ENCODE measurements at places on chromosomes 7 and 10. TPM values are rescaled to one million over a fixed set of nuclear protein-coding genes. Genes with fewer than 3 reads are reported as not detected.
A peak's percentile ranks its signal among the peaks of the same experiment; 100 is the strongest.

The OR13A1 gene
- total RNA-seq: not detected

The PALD1 gene
- 5.2 TPM for total RNA-seq

DNA sequence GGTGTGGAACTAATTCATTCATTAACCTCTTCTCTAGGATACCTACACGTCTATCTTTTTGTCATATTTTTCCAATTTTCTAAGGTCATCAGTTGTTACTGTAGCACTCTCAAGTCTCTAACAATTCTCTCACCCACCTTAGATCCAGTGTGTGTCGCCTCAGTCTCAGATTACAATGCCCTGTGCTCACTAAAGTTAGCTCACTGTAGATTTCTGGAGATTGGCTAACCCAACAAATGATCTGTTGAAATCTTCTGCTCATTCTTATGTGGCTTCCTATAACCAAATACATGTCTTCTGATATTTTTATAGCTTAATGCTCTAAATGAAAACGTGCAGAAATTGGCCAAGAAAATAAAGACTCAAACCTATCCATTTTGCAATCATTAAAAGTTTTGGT, 142.6 kb downstream of the SLC25A13 start:
- no peak for DNase-seq

DNA sequence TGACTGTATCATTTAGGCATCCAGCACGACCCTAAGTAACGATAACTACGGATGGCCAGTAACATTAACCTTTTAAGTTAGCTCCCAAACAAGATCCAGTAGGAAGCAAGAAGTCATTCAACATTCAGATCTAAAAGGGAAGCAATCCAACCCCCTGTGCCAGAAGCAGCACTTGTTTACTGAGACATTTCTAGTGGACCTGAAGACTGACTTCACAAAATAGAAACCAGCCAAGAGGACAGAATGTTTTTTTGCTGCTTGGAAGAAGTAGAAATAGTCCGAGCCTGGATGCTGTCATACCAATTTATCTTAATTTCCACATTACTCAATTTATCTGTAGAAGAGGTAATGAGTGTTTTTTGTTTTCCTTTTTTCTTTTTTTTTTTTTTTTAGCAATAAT, 88.0 kb upstream of the CTTNBP2 start:
- DNase-seq: no peak

GRCh38 chr10:110568055-110568735, 700 bp downstream of the SMC3 start:
- DNase-seq: no peak

The SPDYE8 gene
- not detected for total RNA-seq

The PKD2L1 gene
- total RNA-seq: not detected

The SPDYE11 gene
- not detected for total RNA-seq

The EBLN1 gene
- not detected for total RNA-seq

DNA sequence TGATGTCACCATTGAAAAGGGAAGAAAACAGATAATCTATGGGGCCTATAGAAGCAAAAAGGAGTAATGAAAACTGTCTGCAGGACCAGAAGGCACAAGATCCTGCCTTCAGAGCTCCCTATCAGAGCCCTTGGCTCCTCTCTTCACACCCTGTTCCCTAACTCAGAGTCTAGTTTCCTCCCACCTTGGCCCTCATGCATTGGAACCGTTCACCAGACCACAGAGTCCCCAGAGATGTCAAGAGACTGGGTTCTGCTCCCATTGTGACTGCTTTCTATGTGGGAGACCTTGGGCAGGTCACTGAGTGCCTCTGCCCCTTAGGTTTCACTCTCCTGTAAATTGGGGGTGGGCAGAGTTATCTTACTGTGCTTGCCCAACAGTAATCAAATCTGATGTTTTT, 80.1 kb upstream of the RPA3 start:
- no peak for DNase-seq

The INMT gene
- 50.2 TPM for total RNA-seq

DNA sequence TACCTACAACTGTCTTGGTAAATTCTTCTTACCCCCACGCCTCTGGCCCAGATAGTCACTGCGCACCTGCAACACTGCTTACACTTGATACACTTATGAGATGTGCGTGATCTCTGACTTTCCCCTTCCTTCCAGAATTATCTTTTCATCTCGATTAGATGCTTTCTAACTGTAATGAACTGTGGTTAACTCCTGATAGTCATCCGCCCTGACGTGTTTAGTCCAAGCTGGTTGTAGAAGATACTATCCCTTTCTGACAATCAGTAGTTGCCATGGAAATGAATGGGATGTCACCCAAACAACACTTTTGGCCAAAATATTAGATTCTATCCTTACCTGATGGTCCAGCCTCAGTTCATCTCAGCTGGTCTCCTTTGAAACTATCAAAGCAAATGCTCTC, 241.5 kb downstream of the ADAM12 start:
- DNase-seq: no peak

GRCh38 chr7:18511351-18512140, 16.0 kb downstream of the HDAC9 start:
- DNase-seq: no peak

DNA sequence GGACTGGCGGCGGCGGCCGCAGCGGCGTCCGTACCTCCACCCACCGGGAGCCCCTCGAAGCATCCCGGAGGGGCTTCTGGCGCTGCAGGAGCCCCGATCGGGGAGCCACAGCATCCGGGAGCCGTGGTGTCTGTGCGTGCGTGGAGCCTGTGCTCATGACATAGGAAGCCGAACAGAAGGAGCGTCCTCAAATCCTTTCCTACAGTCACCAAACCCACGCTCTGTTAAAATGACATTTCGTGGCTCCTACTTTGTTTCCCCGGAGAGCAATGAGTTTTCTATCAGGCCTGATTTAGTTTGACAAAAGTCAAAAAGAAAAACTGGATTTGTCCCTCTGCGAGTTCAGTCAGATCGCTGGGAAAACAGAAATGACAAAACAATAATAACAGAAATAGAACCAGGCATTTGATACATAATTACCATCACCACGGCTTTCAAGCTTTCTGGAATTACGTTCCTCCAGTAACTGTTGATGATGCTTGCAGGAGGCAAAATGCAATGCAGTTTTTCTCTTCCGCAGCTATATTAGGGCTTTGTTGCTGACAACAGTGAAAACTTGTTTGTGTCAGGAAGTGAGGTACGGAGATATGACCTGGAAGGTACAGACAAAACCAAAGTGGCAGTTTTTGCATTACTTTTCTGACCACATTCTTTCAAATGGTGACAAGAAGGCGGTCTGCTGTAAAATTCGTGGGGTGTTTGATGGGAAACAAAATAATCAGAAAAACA, 219.3 kb upstream of the MKLN1 start:
- peak; percentile 79 for DNase-seq

The ZSCAN25 gene
- total RNA-seq: 8.3 TPM

DNA sequence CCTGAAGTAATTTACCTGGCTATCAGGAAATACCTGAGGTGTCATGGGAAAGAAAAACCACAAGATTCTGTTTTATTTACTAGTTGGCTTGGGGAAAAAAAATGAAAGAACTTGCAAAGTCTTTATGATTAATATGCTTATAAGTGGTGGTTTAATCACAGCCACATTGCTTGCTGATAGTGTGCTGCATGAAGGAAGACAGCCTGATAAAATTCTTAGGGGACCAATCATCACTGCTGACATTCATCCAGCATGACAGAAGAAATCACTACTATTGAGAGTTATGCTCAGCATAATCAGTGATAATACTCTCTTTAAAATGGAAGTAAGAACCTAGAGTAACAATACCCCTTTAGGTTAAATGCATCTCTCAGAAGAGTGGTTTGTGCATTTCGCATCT, 150.2 kb upstream of the LRRN3 start:
- DNase-seq: no peak

- no peak for DNase-seq
These were observed 203.0 kb downstream of the CNTNAP2 start for GRCh38 chr7:146319629-146320028.

The OPALIN gene
- total RNA-seq: not detected

DNA sequence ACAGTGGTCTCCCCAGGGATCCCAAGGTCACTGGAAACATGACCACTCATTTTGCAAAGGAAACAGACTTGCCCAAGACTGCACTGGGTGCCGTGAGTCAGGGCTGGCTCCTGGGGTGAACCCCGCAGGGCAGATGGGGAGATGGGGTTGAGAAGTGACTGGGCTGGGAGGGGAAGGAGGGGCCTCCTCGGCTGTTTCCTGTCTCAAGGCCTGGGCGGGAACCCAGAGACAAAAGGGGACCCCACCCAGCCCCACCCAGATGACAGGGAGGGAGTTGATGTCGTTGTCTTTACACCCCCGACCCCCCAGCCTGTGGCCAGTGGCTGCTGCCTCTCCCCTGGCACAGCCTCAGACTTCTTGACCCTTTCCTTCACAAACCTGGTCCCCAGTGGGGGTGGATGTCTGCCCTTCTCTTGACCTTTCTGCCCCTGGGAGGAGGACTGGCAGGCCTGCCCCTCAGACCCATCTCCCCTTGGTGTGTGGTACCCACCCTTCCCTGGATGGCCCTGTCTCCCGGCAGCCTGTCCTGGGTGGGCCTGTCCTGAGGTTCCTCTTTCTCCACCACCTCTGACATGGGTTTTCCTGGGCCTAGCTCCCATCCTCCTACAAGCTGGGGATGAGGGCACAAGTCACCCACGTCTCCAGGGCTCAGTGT, 1.4 kb downstream of the MYO1G start:
- no peak for DNase-seq

The STAG3 gene
- total RNA-seq: 0.74 TPM

The GPR26 gene
- not detected for total RNA-seq

DNA sequence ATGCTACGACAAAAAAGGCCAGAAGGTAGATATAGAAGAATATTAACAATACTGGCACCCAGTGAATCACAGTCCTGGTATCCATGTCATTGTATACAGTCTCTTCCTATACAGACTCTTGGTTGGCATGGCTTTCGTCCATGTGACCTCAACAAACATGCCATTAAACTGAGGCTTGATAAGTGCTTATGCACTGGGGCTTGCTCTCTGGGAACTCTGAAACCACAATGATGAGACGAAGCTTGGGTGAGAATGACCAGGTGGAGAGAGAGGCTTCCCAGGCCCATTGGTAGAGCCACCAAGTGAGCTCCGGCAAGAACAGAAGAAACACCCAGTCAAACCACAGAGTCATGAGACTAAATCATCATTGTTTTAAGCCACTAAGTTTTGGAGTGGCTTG, 33.2 kb downstream of the PNPLA8 start:
- DNase-seq: no peak

The IKZF1 gene
- total RNA-seq: 3.7 TPM

DNA sequence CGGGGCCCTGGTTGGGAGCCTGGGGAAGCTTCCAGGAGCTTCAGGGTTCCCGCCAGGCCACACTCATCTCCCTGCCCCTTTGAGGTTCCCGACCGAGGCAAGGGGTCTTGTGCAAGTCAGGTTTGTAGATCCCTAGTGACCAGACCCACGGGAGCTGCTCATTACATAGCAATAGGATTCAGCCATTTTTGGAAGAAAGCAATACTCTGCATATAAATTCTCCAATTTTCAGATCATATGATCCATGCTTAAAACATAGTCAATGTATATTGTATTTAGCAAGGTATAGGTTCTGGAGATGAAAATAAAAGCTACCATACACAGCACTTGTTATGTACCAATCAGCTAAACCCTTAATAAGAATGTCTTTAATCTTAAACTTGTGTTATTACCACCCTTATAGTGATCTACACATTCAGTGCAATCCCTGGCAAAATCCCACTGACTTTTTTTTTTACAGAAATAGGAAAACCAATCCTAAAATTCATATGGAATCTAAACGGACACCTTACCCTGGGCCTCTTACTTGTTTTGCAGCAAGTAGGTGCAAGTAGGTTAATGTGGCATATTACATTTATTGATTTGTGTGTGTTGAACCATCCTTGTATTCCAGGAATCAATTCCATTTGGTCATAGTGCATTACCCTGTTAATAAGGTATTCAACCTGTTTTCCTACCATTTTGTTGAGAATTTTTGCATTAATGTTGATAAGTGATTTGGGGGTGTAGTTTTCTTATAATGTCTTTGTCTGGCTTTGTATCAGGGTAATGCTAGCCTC, 13.8 kb upstream of the FKBP9 start:
- no peak for DNase-seq

The TASOR2 gene
- 33.6 TPM for total RNA-seq

DNA sequence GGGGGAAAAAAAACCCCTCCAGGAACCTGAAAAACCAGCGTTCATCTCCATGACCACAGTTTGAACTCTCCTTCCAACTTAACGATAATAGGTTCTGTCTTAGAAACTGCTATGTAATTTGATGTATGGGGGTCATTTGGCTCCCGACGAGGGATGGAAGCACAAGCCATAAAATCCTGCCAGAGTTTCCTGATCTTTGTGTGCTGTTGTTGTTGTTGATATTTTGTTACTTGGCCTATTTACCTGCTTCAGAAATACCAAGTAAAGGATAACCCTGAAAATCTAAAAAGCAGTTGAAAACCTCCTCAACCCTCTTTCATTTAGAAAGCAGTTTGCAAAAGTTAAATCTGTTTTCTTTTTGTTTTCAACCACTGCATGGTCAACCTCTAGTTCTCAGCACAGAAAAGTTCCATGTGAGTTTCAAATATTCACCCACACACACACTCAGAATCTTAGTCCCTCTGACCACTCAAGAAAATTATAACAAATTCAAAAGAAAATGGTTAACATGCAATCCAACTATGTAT, 9.3 kb upstream of the HOXA2 start:
- DNase-seq: no peak

GRCh38 chr10:83301732-83302131, 837.6 kb upstream of the GHITM start:
- no peak for DNase-seq

DNA sequence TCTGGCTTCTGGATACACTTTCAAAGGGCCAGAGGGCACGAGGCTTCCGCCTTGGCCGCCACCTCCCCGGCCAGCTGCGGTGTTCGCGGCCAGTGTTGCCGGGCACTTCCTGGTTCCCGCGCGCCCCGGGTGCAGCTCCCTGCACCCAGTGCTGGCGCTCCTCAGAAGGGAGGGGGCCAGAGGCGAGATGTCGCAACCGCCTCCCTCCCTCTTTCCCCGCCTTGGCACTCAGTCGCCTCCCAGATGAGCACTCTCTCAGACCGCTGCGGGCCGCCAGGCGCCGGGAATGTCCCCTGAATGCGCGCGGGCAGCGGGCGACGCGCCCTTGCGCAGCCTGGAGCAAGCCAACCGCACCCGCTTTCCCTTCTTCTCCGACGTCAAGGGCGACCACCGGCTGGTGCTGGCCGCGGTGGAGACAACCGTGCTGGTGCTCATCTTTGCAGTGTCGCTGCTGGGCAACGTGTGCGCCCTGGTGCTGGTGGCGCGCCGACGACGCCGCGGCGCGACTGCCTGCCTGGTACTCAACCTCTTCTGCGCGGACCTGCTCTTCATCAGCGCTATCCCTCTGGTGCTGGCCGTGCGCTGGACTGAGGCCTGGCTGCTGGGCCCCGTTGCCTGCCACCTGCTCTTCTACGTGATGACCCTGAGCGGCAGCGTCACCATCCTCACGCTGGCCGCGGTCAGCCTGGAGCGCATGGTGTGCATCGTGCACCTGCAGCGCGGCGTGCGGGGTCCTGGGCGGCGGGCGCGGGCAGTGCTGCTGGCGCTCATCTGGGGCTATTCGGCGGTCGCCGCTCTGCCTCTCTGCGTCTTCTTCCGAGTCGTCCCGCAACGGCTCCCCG, at the start of gene FFAR4:
Gene FFAR4 (plus strand): TSS at position 231 of the 842 bp plus-strand sequence. CDS start 56 bp downstream, at position 287.
- peak; percentile 64 for DNase-seq

The NUB1 gene
- total RNA-seq: 36.5 TPM

GRCh38 chr10:29950391-29950790, 109.0 kb downstream of the JCAD start:
- no peak for DNase-seq

GRCh38 chr10:77493239-77493806, 144.3 kb downstream of the KCNMA1 start:
- DNase-seq: no peak
